Keratinocyte (primary cell): ENCODE measurements at places on chromosomes 5 and 9. TPM values are rescaled to one million over a fixed set of nuclear protein-coding genes. Genes with fewer than 3 reads are reported as not detected.
A peak's percentile ranks its signal among the peaks of the same experiment; 100 is the strongest.

GRCh38 chr5:75200776-75201175 lies 35.9 kb downstream of the ANKRD31 start:
- DNase-seq, result peak; percentile 15

DNA sequence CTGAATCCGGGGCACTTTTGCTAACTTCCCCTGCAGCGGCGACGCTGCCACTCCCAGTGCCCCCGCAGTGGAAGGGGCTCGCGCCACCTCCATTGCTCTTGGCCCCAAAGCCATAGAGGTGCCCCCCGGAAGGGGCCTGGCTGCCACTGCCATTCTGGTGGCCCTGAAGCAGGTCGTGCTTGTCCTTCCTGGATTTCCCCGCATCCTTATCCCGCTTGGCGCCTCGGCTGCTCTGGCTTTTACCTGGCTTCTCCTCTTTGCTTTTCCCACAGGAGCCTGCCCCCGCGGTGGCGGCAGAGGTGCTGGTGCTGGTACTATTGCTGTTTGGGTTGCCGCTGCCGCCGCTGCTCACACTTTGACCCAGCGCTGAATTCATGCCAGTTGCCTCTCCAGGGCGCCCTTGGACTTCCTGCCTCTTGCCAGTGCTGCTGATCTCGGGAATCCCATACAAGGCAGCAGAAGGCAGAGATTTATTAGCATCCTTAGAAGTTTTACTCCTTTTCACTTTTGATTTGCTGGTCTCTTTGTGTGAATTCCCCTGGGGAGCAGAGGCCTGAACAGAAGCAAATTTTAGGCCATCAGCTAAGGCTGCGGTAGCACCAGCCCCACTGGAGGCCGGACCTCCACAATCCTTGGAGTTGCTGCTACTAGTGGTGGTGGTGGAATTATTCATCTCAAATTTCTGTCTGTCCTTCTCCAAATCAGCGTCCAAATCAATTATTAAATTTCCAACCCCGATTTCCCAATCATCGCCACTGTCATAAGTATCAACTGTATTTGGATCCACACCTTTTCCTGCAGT lies 2.1 kb downstream of the ZNF608 start:
- no peak for DNase-seq

DNA sequence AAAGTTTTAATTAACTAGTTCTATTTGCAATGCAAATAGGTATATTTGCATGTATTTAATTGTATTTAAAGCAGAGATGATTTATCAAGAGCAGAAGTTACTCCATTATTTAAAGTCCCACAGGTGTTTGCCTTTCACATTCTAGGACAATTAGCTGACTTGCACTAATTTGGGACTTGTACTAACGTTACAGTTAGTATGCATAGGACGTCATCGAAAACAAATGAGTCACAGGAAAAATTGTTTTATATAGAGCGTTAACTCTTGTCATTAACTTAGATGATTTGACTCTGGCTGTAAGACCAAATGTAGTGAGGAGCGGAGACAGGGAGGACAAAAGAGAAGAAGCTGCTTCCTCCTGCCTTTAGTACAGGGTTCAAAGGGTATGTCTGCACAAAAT lies 126.1 kb upstream of the IFNE start:
- DNase-seq, result no peak

GRCh38 chr9:135602789-135603481 lies 36.4 kb downstream of the GLT6D1 start:
- DNase-seq, result no peak

- DNase-seq, result no peak
Observed at GRCh38 chr9:4321554-4321953, 21.7 kb upstream of the GLIS3 start.

- DNase-seq, result no peak
Observed at GRCh38 chr9:130110166-130110565, 56.5 kb downstream of the GPR107 start.

DNA sequence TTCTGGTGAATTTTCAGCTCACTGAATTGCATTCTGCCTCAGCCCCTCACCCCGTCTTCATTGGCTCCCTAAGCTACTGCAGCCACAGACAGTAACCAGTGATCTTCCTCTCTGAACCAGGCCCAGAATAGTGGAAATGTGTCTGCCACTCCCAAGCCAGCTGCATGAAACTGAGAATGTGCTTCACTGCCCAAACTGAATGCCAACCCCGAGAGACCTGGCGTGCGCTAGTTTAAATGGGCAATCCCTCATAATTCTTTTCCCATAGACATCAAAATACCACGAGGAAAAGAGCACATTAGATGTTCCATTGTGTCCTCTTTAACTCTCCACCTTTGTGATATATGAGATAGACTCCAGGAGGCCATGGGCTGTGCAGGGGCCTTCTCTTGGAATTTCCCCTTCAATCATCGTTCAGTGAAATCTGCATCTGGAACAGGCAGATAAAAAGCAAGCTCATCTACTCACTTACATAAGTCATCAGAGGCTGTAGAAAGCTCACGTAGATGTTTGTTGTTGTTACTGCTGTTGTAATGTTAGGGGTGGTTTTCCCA lies 320.2 kb downstream of the NFIB start:
- no peak for DNase-seq

DNA sequence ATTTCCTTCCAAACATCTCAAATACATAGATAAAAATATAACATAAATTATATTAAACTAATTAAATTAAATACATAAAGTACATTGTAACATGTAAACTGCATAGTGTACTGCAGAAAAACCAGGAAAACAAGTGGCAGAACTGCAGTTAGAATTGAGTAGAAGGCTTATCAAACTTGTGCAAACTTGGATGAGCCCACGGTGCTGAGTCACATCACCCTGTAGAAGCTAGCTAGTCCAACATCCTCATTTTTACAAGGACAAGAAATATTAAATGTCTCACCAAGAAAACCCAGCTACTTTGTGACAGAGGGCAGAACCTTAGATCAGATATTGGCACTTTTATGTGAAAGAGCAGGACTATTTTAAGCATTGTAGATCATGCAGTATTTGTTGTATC lies 807.9 kb upstream of the NUDT12 start:
- DNase-seq, result no peak

- no peak for DNase-seq
Observed at GRCh38 chr5:176373100-176373818, 8.0 kb downstream of the ARL10 start.

DNA sequence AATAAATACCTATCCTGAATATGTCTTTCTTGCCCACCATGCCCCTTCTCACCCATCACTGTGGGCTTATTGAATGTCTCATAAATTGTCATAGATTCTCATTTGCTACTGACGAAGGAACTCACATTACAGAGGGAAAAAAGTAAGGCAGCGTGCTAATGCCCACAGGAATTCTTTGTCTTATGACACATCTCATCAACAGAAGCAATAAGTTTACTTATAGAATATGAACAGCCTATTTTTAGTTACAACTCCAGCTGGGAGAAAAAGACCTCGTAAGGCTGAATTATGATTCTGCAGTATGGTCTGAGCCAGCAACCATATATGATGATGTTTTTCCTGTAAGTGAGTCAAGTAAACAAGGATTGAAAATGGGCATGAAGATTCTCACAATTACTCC lies 22.4 kb upstream of the ATG10 start:
- DNase-seq, result no peak

DNA sequence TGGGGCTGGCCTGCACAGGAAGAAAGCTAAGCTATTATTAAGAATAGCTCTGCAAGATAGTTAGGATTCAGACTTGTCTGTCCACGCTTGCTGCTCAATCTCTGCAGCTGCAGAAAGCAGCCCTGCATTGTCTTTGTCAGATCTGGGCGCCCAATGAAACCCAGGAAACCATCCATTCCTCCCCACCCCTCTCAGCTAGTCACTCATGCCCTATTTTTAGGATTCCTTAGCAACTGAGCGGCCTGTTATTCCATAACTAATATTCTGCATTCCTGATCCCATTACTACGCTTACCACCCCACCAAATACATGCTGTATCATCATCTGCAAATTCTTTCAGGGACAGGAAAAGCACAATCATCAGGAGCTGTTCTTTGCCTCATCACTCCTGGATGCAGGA lies 52.9 kb upstream of the APC start:
- DNase-seq, result no peak

DNA sequence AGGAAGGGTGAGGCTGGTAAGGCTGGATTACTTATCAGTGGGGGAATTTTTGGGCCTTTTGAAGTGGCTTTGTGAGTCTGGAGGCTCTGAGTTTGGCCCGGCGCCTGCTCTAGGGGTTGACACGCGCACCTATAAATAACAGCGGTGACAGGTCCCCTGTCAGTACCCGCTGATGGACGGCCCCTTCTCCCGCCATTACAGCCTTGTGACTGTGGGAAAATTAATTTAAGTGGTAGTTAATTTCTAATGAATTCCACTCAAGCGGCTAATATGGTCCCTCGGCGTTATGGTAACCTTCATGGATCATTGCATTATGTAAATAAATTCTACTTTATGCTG lies 16.5 kb downstream of the MRPL36 start:
- no peak for DNase-seq

DNA sequence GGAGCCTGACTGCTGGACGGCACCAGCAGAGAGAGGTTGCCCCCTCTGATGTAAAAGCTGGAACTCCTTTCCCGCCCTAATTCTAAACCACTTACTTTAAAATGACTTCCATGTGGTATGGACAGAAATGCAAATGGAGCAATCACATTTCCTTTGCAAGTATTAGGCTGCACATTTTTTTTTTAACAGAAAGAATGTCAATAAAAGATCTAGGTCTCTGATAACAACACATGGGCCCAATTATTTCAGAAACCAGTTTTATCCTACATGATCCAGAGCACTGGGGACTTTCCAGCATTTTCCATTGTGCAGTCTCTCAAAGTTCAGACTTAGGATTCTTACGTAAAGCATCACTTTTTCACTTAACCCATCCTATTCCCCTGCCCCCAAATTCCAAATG lies 203.7 kb downstream of the NXNL2 start:
- DNase-seq, result no peak

Gene NR5A1
- polyA plus RNA-seq, result not detected in 3 replicates

Gene HAVCR2
- 0.03 TPM in 1 of 3 replicates, not detected in the others for polyA plus RNA-seq

Gene GDNF
- 0.95 to 3.3 TPM (median 2.4 TPM) in 3 replicates for polyA plus RNA-seq

Gene IGFBPL1
- not detected in 3 replicates for polyA plus RNA-seq

Gene CSF1R
- 0.21 TPM in 1 of 3 replicates, not detected in the others for polyA plus RNA-seq

Gene NACC2
- polyA plus RNA-seq, result 4.6 to 7.4 TPM (median 6.6 TPM) in 3 replicates
